Esophagus squamous epithelium (tissue), 5 donors: ENCODE measurements at places on chromosomes 2 and 18. TPM values are rescaled to one million over a fixed set of nuclear protein-coding genes. Genes with fewer than 3 reads are reported as not detected.

Gene FBLN7
- total RNA-seq: 2.9 TPM

Gene PREB
- 47.1 TPM for total RNA-seq

Gene ALLC
- not detected for total RNA-seq

Gene SERPINB5
- total RNA-seq: 204 TPM

Gene MFF
- total RNA-seq: 66.8 TPM

Gene ERFE
- total RNA-seq: 0.19 TPM

Gene CLEC4F
- 0.15 TPM for total RNA-seq

Gene CMPK2
- total RNA-seq: 1.7 TPM

Gene TTLL4
- total RNA-seq: 14.0 TPM

GRCh38 chr2:164757934-164758695, 83.5 kb downstream of the COBLL1 start:
- H3K4me3 ChIP-seq: no peak overlapping the region
- no peaks in the 10 kb centered on the region for H3K27me3 ChIP-seq
- H3K36me3 ChIP-seq: no peaks in the 10 kb centered on the region
- peaks cover 10% of the 10 kb centered on the region for H3K4me1 ChIP-seq
- DNase-seq: no peak

DNA sequence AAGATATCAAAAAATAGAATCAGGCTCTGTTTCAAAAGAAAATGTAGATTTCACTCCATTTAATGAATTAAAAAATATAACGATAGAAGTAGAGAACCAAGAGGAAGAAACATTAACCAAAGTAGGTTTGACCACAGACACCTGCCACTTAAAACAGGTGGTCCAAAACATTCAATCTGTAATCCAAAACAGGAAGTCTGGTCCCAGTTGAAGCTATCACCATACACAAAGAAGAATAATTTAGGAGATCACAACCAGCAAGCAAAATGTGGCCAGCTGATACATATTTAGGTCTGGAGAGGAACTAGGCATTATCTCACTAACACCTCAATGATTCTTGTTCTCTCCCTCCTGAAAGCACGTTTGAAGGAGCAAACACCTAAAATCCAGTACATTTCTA, 73.1 kb downstream of the FTCDNL1 start:
- H3K27ac ChIP-seq: no peak overlapping the region
- H3K27me3 ChIP-seq: no peaks in the 10 kb centered on the region
- H3K4me1 ChIP-seq: no peaks in the 10 kb centered on the region
- H3K4me3 ChIP-seq: no peak overlapping the region

DNA sequence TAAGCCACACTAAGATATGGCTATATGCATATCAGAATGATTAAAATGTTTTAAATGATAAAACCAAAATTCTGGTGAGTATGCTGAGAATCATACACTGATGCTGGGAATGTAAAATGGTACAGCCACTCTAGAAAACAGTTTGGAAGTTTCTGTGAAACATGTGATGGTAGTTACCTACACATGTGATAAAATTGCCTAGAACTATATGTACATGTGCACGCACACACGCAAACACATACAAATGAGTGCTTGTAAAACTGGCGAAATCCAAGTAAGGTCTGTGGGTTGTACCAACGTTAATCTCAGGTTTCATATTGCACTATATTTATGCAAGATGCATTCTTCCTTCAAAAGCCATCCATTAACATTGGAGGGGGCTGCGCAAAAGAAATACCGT, 195.0 kb upstream of the RAB6C start:
- no peaks in the 10 kb centered on the region for H3K36me3 ChIP-seq
- H3K4me3 ChIP-seq: no peak overlapping the region
- H3K27ac ChIP-seq: no peak overlapping the region
- H3K27me3 ChIP-seq: no peaks in the 10 kb centered on the region
- no peak for DNase-seq

- no peak for DNase-seq
- no peak overlapping the region for H3K27ac ChIP-seq
- no peaks in the 10 kb centered on the region for H3K27me3 ChIP-seq
- no peaks in the 10 kb centered on the region for H3K36me3 ChIP-seq
Observed at GRCh38 chr2:234147335-234147861, 96.9 kb downstream of the SPP2 start.

- H3K4me3 ChIP-seq: no peak overlapping the region
- H3K27ac ChIP-seq: no peak overlapping the region
- DNase-seq: no peak
- no peaks in the 10 kb centered on the region for H3K4me1 ChIP-seq
- no peaks in the 10 kb centered on the region for H3K27me3 ChIP-seq
Observed at GRCh38 chr2:190513877-190514276, 20.6 kb downstream of the NEMP2 start.

DNA sequence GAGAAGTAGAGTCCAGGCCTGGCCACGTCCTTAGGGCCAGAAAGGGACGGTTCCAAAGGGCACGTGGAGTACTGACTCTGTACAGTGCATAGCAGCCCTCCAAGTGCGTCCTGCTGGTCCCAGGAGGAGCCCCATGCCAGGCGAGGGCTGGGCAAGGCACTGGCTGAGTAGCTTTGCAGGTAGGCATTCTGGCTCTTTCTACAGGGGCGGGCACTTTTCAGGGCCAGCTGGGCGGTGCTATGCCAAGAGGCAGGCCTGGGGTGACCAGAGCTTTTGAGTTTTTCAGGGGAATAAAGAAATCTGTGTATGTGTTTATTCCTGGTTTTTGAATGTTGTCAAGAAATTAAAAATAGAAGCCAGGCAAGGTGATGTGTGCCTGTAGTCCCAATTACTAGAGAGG, 15.4 kb upstream of the GLI2 start:
- H3K36me3 ChIP-seq: no peaks in the 10 kb centered on the region
- H3K4me1 ChIP-seq: no peaks in the 10 kb centered on the region
- no peak overlapping the region for H3K4me3 ChIP-seq
- DNase-seq: no peak
- no peaks in the 10 kb centered on the region for H3K27me3 ChIP-seq

GRCh38 chr2:135563793-135564192, 32.5 kb downstream of the R3HDM1 start:
- no peaks in the 10 kb centered on the region for H3K4me1 ChIP-seq
- no peaks in the 10 kb centered on the region for H3K36me3 ChIP-seq
- no peaks in the 10 kb centered on the region for H3K27me3 ChIP-seq
- DNase-seq: no peak

DNA sequence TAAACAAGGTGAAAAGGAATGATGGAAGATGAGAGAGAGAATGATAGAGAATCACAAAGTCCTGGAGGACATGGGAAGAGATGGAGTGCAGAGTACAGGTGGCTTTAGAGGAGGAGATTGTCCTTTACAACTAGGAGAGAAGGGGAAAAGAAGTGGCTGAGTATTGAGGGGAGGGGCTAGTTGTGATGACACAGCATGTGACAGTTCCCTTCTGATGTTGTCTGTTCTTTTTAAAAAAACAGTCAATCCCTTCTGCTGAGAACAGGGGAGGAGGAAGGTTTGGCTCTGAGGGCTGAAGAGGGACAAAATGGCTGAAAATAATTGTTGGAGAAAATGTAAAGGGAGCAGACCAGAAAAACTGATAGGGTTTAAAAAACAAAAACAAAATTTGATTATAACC, 44.0 kb downstream of the STEAP3 start:
- H3K4me1 ChIP-seq: no peaks in the 10 kb centered on the region
- H3K27me3 ChIP-seq: no peaks in the 10 kb centered on the region
- no peak overlapping the region for H3K4me3 ChIP-seq
- no peak for DNase-seq

DNA sequence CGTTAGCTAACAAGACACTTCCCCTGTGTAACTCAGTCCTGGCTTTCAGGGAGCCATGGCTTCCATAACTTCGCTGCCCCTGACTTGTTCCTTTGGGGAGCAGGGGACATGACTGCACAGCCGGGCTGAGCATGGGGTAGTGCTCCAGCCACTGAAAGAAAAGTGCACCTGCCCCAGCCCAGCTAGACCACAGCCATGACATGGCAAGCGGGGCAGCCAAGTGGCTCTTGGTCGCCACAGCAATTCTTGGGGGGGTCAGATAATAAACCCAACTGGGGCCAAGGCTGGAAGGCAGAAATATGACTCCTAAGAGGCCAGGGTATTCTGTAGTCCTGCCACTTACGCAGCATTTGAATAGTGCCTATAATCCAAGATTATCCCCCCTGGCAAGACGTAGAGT, 289.1 kb downstream of the GBX2 start:
- no peaks in the 10 kb centered on the region for H3K4me1 ChIP-seq
- H3K27ac ChIP-seq: no peak overlapping the region
- H3K27me3 ChIP-seq: no peaks in the 10 kb centered on the region
- H3K36me3 ChIP-seq: no peaks in the 10 kb centered on the region
- no peak overlapping the region for H3K4me3 ChIP-seq

GRCh38 chr2:130261099-130261498, 62.9 kb upstream of the TUBA3E start:
- no peak for DNase-seq
- no peak overlapping the region for H3K4me3 ChIP-seq
- no peaks in the 10 kb centered on the region for H3K27me3 ChIP-seq
- H3K27ac ChIP-seq: no peak overlapping the region

DNA sequence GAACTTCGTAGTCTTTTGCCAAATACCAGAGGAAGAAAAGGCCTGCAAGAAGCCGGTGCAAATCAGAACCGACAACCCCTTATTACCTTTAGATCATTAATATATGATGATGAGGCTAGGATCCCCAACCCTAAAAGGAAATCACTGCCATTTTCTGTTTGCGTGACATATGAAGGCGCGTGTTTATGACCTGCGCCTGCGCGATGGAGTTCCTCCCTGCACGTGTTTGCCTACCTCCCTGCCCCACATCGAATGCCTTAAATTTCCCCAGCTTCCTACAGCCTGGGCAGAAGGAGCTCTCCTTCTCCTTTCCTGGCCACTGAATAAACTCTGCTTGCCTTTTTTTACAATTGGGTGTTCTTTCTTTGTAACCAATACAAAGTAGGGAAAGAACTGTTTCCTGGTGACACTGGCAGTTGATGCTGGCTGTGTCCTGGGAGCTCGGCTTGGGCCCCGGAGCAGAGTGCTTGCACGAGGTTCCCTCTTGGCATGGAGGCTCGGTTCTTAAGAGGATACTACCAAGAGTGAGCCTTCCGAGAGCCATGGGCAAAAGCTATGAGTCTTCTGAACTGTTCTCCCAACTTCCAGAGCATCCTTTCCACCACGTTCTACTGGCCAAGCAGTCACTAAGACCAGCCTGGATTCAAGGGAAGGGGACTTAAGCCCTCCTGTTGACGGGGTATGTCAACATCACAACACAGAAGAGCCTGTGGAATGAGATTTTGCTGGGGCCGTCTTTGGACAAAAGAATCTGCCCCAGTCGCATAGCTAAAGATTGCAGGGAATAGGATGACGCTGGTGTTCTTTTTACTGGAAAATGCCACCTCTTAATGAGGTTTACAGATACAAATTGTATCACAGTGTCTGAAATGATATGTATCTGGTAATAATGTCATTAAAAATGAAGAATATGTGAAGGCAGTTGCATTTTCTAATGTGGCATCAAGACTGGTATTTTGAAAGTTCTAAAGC, 179.8 kb downstream of the SH3BP4 start:
- no peaks in the 10 kb centered on the region for H3K4me1 ChIP-seq
- H3K27me3 ChIP-seq: peaks cover 11% of the 10 kb centered on the region
- no peak for DNase-seq
- no peak overlapping the region for H3K27ac ChIP-seq
- H3K4me3 ChIP-seq: no peak overlapping the region

DNA sequence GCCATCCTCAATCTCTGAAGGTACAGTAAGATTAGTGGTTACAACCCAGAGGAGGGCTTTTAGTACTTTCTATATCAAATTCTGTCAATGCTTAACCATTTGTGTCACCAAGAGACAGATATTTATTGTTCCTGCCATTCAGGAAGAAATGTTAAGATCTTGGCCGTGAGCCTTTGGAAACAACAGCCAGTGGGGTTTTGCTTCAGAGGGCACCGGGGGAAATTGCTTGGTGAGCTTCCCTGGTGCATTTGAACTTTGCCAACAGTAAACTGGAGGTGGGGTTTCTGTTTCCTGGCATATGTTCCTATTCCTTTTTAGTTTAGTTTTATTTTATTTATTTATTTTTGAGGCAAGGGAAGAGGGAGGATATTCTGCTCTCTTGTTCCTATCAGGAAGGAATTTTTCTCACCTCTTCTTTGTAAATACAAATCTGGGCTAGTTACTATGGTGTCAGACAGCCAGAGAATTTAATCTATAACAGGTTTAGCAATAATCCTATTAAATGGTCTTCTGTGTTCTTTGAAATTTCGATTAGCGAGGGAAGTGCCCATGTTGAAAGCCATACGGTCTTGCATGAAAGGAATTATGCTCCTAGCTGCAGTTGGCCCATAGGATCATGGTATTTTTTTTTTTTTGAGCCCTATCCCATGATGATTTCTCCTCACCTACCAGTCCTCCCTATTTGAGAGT, 95.7 kb downstream of the MAIP1 start:
- no peak overlapping the region for H3K4me3 ChIP-seq
- no peaks in the 10 kb centered on the region for H3K36me3 ChIP-seq
- H3K27me3 ChIP-seq: no peaks in the 10 kb centered on the region
- H3K27ac ChIP-seq: no peak overlapping the region
- H3K4me1 ChIP-seq: no peaks in the 10 kb centered on the region
- no peak for DNase-seq
